ENCODE measurements at places on chromosomes 12 and 14. TPM values are rescaled to one million over a fixed set of nuclear protein-coding genes. Genes with fewer than 3 reads are reported as not detected.

DNA sequence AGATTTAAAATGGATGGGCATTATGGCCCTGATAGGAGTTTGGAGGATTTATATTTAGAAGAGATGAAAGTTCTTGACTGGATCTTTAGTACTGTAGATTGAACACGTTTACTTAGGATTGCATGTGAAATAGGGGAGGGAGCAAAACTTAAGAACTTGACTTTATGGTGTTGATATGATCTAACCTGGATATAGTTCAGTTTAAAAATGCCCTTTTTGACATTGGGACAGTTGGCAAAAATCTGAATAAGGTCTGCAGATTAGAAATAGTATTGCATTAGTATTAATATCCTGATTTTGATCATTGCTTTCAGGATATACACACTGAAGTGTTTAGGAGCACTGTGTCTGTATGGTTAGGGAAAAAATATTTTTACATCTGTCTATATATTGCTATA, 9.6 kb downstream of the TMBIM6 start:
- no peak for DNase-seq

Gene GPN3
- 17.7 TPM for total RNA-seq

- no peak for DNase-seq
Observed at GRCh38 chr12:6072302-6072752, 52.1 kb downstream of the VWF start.

DNA sequence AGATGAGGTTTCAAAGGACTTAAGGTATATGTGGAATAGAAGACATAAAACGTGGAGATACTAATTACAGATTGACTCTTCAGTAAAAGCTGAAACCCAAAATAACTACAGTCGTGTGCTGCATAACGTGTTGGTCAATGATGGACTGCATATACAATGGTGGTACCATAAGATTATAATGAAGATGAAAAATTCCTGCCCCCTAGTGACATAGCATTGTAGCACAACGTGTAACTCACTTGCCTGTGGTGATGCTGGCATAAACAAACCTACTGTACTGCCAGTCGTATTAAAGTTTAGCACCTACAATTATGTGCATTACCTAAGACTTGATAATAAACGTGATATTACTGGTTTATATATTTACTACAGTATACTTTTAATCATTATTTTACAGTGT, 150.3 kb downstream of the LRRK2 start:
- DNase-seq = no peak

- DNase-seq = no peak
Observed at GRCh38 chr12:74071182-74071581, 466.5 kb upstream of the ATXN7L3B start.

Gene CDK17
- total RNA-seq = 25.2 TPM

DNA sequence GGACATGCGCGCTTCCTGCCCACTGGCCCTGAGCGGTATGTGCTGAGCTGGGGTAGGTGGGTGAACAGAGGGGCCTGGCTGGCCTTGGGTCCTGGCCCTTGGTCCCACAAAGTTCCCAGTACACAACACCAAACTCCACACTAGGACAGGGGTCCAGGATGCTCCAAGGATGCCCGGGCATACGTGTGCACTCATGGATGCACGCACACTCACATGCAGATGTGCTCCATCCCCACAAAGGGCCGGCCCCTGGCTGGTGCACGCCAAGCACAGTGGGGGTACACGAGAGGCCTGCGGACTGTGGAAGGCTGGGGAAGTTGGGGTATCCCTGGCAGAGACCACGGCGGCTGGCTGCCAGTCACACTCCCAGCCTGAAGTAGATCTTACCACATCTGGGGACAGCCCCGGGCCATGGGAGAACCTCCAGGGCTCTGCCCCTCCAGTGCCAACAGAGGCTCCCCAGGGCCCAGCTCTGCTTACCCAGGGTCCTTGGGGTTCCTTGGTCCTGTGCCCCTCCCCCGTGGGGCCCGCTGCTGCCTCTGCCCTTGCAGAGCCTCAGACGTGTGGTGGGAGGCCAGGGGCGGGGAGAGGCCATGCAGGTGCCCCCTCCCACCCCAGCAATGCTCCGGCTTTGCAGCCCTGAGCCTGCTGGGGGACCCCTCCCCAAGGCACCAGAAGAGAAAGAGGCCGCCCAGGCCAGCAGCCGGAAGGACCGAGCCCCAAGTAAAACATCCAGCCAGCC, 24.0 kb upstream of the NUDT14 start:
- no peak for DNase-seq

Gene CLEC14A
- 6.4 TPM for total RNA-seq

- no peak for DNase-seq
Observed at GRCh38 chr14:100747021-100747586, 20.4 kb downstream of the DLK1 start.

Gene BCL2L14
- total RNA-seq = 2.5 TPM

DNA sequence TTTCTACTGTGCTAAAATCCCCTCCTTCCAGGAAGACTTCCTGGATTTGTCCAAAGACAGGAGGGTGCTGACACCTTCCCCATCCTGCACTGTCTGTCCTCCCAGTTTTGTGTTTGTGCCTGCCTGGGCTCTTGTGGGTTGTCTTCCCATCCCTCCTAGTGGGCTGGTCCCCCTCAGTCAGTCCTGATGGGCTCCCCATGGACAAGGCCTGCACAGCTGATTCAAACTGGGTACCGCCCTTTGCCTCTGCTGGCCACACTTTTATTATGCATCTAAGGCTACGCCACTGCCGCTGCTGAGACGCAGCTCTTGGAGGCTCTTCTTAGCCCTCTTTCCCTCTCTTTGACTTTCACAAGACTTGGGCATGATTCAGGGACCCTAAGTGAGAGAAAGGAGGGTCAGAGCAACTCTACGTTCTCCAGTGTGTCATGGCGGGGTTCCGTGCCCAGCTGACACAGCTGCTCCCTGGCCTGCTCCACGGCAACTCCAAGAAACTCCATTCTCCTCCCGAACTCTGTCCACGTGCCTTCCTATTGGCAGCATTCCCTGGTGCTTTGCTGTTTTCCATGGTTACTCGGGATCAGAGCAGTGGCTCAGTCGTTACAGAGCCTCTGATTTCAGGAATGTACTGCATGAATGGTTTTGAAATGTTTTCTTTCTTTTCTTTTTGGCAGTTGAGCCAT, 3.8 kb upstream of the KRT85 start:
- no peak for DNase-seq

GRCh38 chr14:55103005-55103640, 25.9 kb upstream of the LGALS3 start:
- DNase-seq = no peak

Gene IL23A
- 0.25 TPM for total RNA-seq

Gene KLRK1
- total RNA-seq = 0.98 TPM

DNA sequence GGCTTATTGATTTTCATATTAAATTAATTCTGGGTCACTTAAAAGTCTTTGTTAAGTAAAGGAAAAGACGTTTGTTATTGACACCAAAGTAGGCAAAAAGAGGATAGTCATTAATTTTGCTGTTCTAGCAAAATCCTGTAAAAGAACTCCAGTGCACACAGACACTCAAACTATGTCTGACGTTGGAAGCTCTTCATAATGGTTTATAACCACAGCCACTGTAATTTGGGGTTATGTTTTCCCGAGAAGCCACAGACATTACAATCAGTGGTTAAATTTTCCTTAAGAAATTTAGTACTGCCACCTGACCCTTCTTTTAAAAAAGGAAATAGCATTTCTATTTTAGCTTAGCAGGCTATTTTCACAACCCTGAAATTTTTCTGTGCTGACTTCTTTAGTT, 267.5 kb downstream of the CCDC91 start:
- DNase-seq = no peak

DNA sequence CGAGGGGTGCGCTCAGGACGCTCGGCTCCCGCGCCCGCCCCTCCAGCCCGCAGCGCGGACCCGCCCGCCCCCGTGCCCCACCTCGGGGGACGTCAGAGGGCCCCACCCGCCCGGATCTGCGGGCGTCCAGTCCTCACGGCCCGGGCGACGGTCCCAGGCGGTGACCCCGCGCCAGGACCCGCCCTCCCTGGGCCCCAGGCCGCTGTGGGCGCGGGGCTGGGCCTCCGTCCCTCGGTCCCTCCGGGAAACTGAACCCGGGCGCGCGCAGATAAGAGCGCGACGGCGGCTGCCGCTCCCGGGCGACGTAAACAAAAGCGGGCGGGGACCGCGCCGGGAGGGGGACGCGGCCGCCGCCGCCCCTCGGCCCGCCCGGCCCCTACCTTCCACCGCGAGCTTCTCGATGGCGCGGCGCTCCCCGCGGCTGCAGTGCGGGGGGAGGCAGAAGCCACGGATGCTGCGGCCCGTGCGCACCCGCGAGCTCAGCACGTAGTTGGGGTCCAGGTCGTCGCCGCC, 1.1 kb downstream of the CKB start:
- no peak for DNase-seq

Gene ANO4
- 0.17 TPM for total RNA-seq

- no peak for DNase-seq
Observed at GRCh38 chr12:51955702-51956101, 4.2 kb downstream of the ACVR1B start.

GRCh38 chr12:88351146-88351545, 209.0 kb downstream of the TMTC3 start:
- DNase-seq = no peak

GRCh38 chr14:71060825-71061455, 153.7 kb downstream of the PCNX1 start:
- no peak for DNase-seq

- no peak for DNase-seq
Observed at GRCh38 chr14:91722386-91722785, 9.5 kb downstream of the CATSPERB start.

- no peak for DNase-seq
Observed at GRCh38 chr12:130549361-130549760, 166.7 kb downstream of the RIMBP2 start.

DNA sequence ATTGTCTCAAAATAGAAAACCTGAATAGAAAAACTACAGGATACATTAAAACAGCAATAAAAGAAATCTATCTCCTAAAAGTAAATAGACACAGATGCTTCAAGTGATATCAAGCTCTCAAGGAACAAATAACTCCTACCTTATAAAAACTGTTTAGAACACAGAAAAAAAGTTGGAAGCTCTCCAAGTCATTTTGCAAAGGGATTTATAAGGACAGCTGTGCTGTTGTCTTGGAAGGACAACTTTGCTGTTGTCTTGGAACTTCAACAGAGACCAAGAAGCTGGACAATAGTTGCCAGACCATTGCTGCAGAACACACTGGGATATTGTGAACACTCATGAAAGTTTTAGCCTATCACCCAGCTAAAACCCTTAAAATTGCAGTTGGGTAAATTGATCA, 780.7 kb downstream of the FLRT2 start:
- no peak for DNase-seq

Gene ZBTB42
- 5.4 TPM for total RNA-seq

GRCh38 chr14:104048758-104049507, 36.6 kb upstream of the ASPG start:
- DNase-seq = no peak

Gene EXOC3L4
- total RNA-seq = 46.8 TPM

- no peak for DNase-seq
Observed at GRCh38 chr14:96204151-96205058, at the start of gene BDKRB2. TSS of gene BDKRB2 (plus strand) at chr14:96204839. CDS start at chr14:96237108, 32,269 bp downstream.

GRCh38 chr14:104187931-104188726, 49.7 kb downstream of the KIF26A start:
- DNase-seq = no peak

Gene DLGAP5
- total RNA-seq = under 0.01 TPM

GRCh38 chr12:124768452-124769162, 95.1 kb downstream of the SCARB1 start:
- no peak for DNase-seq

DNA sequence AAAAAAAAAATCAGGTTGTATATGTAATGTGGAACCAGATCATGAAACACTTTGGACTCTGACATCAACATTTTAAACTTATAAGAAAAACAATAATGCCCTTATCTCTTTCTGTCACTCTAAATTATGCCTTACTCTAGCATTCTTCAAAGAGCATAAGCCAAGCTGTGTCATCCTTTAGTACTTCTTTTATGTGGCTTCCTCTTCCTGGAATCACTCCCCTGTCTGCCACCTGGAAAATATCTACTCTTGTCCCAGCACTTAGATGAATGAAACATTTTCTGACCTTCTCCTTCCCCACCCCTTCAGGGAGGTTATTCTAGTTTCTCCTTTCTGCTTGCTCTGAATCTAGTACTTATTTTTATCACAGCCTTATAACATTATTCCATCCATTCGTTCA, 101.2 kb downstream of the CNTN1 start:
- DNase-seq = no peak

GRCh38 chr14:104805326-104805678, 4.4 kb downstream of the ZBTB42 start:
- no peak for DNase-seq

Gene KLRC4
- 1.3 TPM for total RNA-seq

DNA sequence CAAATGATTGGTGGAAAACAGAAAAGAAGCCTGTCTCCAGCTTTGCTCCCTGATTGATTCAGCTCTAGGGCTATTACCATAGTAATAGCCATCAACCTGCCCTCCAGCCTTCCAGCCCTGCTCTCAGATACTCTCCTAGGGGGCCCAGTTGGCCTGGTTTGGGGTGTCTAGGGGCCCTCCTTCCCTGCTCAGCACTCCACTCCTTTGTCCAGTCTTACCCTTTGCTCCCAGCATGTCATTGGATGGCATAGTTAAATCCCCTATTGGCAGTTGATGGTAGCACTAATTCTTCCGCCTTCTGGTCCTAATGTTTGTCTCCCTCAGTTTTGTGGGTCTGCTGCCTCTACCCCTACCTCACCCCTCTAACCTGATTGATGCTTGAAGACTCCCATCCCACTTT, 175.4 kb upstream of the PELI2 start:
- DNase-seq = no peak

Gene ZNF891
- total RNA-seq = 0.61 TPM

DNA sequence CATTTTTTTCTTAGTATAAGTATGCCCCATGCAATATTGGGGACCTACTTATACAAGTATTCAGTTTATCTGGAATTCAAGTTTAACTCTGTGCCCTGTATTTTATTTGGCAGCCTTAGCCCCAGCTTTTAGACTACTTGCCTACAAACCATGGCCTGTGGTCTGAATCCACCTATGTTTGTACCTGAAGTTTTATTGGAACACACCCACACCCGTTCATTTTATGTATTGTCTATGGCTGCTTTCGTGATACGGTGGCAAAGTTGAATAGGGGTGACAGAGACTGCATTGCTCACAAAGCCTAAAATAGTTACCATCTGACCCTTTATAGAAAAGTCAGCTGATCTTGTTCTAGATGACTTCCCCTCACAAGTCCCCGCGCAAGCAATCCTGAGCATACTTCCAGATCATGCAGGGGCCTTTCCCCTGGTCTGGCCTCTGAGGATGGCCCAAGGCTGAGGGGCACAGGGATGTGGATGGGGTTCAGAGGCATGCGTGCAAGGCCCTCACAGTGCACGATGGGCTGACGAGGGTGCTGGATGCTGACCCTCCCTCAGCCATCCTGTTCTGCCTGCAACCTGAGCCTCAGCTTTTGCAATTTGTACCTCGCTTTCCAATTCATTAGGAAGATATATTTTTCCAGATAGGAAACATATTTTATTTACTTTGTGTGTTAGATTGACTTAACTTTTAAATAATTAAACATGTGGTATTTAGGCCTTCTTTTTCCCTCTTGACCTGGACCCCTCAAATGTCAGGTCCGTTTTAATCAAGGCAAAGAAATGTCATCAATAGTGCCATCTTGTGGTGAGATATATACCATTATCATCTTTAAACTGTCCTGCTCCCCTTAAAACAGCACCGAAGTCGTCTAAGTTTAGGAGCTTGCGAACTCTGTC, 527.3 kb upstream of the CCDC196 start:
- DNase-seq = no peak

Measured in liver (tissue), 10 donors.